ENCODE measurements at places on chromosomes 5 and 9.

DNA sequence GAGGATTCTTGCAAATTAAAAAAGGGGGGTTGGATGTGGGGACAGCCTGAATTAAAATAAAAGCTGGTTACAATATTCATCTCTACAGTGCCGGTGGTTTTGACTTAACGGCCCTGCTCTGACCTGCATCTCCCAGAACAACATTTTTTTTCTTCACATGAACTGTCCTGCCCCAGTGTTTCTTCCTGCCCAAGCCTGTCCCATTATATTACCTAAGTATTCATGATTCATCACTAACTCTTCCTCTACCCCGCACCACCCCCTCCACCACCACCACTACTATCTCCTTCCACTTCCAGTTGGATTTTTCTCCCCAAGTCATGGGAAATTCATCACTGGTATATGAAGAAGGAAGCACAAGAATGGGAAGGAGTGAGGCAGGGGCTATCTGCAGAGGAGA is 90.1 kb downstream of the ZFAND5 start:
- no peak for DNase-seq

DNA sequence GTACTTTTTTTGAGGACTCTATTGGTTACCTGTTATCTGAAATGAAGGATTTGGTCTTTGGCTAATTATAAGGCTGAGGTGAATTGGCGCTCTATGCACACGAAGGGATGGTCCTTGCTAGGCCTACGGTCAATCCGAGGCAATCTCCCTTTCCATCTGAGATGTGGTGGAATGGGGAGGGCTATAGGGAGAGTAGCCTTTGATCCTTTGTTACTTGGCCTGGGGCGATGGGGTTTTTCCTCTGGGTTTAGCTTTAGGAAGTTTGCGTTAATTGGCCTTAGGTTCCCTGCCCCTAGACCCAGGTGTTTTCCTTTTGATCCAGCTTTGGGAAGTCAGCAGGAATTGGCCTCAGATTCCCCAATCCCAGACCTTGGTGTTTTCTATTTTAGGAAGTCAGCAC is 102.1 kb upstream of the C9orf72 start:
- no peak for DNase-seq

- peak; percentile 25 for DNase-seq
Observed at GRCh38 chr9:89606049-89606623, 1.3 kb downstream of the GADD45G start.

DNA sequence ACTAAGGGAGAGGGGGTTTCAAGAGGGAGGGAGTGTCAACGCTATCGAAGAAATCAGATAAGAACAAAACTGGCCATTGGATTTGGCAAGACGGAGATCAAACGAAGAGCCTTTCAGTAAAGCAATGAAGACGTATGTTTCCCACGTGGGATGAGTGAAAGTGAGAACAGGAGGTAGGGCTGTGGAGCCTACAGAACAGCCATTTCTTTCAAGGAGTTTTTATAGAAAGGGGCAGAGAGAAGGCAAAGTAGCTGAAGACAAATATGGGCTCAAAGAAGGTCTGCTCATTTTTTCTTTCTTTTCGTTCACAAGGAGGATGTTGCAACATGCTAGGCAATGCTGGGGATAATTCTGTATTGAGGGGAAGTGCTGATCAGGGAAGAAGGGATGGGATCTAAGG is 98.3 kb downstream of the SUSD1 start:
- DNase-seq = peak; percentile 11

GRCh38 chr9:137427454-137428310 is 4.5 kb downstream of the NOXA1 start:
- DNase-seq = no peak

DNA sequence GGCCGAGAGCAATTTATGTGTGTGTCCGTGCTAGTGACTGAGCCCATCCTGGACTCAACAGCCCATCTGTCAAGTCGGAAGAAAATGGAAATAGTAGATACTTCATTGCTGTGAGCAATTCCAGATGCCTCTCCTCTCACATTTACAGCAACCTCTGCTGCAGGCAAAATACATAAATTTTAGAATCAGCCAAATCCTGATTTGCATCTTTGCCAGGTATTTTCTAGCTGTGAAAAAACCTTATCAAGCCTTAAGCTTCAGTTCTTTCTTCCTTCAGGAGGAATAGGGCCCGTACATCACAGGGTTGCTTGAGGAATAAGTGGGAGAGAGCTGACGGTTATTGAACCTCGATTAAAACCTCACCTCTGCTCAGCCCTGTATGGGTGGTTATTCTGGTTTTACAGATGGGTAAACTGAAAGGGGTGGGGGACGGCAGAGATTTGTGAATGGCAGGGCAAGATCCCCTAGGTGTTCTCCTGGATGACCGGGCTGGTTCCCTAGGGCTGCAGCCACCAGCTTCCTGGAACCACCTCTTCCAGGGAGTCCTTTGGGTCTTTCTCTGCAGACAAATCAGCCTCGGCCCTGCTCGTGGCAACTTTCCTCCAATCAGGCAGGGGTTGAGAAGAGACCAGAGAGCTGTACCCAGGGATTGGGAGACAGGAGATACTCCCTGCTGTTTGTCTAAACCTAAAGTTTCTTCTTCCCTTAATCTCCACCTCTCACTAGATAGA is 5.3 kb upstream of the MSX2 start:
- no peak for DNase-seq

GRCh38 chr9:89342948-89343347 is 24.6 kb downstream of the SECISBP2 start:
- no peak for DNase-seq

- DNase-seq = no peak
Observed at GRCh38 chr9:91547081-91547480, 123.4 kb upstream of the NFIL3 start.

DNA sequence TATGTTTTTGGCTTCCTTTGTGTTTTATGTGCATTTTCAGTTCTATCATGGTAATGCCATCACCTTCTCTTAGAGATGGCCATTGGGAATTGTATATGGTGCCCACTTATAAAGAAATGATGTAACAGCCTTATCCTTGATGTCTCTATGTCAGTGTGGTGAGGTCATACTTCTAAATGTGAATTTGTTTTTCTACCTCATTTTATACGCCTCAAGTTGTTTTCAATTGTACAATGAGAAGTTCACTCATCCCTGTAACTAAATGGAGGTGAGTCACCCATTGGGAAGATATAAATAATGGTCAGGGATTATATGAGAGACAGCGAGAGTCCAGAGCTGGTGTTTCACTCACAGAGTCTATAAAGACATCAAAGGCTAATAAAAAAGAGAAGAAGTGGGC is 402.4 kb downstream of the AGTPBP1 start:
- no peak for DNase-seq

DNA sequence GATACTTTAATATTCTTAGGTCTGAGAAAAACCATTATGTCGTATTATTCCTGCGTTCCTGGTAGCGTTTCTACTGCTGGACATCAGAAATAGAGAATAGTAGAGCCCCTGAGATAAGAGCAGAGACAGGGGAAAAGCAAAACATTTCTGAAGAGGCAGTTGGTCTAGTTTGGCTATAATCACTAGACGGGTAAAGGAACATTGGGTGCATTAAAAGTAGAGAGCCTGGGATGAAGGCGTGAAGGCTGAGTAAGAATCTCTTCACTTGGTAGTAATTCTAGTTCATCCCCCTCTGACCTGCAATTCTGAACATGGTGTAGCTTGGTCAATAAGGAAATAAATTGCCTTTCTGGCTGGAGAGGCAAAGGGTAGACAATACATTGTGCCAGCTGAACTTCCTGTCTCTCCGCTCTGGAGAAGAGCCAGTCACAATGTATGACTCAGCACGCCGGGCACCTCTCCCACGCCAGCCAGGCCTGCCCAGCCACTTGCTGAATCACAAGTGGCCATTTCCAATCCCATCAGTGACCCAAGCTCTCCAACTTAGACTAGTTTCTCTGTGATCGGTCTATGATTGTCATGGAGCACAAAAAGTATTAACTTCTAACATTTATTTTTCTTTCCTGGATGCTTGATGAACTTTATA is 75.4 kb downstream of the STK32A start:
- DNase-seq = no peak

- peak; percentile 69 for DNase-seq
Observed at GRCh38 chr9:137077010-137077747, at the start of gene UAP1L1. Gene UAP1L1 (plus strand): TSS chr9:137077517. CDS start chr9:137077533, 16 bp downstream.

DNA sequence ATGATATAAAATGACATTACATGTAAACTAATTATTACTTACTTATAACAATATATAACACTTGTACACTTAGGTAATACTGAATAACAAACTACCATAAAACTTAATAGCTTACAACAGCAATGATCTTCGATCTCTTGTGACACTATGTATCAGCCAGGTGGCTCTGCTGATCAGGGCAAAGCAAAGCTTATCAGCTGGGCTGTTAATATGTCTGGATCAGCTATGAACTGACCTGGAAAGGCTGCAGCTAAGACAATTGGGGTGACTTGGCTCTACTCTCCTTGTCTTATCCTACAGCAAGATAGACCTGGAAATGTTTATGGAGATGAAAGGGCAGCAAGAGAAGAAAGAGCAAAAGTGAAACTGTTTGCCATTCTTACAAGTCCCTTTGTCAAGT is 511.3 kb downstream of the TLR4 start:
- DNase-seq = no peak

- no peak for DNase-seq
Observed at GRCh38 chr9:93390953-93391515, 60.5 kb upstream of the FAM120A start.

DNA sequence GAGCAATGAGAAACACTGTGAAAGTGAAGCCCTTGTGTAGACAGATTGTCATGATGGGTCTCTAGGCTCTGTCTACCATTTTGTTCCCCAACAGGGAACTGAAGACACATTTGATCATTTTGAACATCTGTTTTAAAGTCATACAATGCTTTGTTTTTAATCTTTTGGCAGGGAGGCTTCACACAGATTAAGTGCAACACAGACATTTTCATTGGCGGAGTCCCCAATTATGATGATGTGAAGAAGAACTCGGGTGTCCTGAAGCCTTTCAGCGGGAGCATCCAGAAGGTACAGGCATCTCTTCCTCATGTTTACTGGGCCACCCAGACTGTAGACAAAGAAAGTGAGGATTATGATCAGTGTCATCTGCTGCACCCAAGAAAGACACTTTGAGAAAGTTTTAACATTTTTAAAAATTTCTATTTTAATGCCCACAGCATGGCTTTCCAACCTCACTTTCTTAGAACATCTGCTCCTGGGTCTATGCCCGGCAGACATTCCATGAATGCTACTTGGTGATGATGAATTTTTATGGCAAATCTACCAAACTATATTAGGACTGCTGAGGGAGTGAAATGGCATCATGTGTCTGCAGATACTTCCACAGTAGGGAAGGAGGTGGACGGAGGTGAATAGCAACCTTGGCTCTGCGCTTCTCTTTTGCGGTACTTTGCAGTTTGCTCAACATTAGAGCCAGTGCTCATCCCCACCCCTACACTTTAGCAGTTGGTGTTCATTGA is 121.3 kb downstream of the LIFR start:
- no peak for DNase-seq

Data from CD4-positive, alpha-beta T cell treated with Interleukin-4 for 1 hour (primary cell).